ENCODE measurements at places on chromosomes 3 and 15.

DNA sequence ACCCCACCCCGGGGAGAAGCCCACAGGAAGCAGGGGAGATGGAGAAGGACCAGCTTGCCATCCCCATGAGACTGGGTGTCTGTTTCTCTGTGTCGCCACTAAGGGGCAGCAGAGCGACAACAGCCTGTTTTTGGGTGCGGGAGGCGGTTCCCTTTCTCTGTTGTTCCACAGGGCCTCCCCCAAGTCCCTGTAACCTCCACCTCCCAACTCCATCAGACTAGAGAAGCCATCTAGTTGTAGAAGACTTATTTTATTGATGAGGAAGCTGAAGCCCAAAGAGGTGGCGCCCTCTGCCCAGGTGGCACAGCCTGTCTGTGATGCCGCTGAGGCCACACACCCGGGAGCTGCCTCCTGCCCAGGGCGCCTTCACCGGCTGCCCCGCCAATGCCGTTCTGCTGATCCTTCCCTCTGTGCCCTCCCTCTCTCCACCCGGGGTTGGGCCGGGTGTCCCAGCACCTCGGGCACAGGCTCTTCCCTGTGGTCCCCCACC lies 3.9 kb upstream of the CCDC9B start:
- DNase-seq: peak; percentile 20

GRCh38 chr15:91566141-91566540 lies 287.4 kb upstream of the SLCO3A1 start:
- no peak for DNase-seq

DNA sequence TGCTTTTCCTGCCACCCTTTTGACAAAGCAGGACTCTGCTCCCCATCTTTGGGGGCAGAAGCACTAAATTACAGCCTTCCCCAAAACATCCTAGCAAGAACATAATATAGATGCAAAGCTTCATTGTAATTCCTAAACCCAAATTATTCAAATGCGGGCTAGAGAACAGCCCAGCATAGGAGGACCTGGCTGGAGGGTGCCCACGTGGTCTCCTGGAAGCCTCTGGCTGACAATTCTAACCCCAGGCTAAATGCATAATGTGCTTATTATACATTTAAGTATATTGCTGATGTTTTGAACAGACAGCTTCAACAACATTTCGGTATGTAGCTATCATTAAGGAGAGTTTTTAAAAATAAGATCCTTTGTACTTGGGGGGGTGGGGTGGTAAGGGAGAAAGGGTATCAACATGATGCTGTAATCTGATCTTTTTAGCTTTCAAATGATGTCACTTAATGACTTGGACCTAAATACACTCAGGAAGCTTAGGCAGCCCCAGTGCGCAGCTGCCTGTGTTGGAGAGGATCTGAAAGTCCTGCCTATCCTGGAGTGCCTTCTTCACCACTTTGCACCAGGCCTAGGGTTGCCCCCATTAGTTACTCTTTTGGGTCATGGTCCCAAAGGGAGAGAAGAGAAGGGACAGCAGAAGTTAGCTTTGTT lies 57.2 kb upstream of the USP3 start:
- DNase-seq: peak; percentile 13

DNA sequence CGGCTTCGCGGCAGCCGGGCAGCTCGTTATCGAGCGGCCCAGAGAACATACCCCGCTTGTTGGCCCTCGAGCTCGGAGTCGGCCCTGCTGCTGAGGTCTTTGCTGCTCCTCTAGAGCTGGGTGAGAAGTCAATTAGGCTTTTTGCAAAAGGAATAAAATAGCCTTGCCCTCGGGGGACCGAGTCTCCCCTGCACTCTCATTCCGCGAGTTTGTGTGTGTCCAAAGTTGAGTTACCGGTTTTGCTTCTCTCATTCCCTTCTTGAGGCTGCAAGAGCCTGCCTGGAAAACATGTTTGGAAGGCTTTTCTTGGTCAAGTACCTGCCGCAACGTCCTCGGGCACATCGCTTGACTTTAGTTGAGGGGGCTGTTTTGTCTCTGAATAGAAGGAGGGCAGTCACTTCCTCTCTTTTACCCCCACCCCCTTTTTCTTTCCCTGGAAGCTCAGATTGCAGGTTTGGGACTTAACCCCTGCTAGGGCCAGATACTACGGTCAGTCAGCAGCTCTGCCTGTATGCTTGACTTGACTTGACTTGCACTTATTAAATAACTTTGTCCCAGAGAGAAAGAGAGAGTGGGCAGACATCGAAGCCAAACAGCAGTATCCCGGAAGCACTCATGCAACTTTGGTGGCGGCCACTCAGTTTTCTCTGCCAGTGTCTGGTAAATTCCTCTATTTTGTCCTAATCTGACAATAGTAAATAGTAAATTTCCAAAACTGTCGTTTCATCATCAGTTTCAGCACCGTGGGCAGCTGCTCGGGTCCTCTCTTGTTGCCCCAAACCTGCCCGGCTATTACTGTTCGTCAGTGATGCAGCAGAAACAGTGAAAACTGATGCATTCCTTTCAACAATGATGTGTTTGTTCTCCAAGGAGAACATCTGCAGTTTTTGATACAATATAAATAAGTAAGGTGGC lies 609 bp downstream of the RNF13 start:
- DNase-seq: peak; percentile 48

DNA sequence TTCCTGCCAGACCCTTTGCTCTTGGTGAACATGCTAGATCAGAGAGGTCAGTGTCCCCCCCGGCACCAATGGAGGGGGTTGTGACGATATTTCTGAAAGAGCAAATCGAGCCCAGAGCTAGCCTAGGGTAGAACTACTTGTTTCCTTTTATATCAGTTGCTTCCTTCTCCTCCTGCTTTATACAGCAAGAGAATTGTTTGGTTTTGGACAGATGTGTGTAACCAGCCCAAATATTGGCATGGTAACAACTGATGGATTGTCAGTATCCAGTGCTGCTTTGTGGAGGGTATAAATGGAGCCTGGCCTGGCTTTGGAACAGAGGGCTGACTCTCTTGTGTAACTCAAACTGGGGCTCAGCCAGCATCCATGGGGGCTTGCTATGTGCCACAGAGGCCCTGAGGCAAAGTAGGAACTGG lies 27.2 kb downstream of the SNX1 start:
- DNase-seq: no peak

GRCh38 chr3:53155760-53156159 lies 5.2 kb upstream of the PRKCD start:
- no peak for DNase-seq

Data from NCI-H524 (cell line).